ENCODE measurements at places on chromosomes 2 and 18.

DNA sequence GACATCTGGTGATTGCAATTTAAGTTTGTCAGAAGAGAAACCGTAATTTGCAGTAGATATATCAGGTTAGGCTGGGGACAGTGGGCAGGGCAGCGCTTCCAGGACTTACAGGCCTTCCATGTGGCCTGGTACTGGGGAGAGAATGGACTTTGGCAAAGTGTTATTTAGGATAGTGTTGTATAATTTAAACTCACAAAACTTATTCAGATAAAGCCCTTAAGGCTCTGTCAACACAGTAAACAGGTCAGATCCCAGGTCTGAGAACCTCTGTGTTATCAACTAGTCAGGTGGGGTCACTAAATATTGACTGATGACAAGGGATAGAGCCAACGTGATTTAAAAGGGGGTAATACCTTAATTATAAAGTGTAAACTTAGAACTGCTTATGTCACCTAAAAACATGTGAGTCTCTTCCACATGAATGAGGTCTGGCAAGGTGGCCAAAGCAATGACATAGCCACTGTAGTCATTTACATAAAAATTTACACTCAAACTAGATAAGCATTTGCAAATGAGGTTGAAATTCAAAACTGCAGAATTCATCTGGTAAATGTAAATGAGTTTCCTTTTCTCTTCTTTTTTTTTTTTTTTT lies 80.2 kb upstream of the DNMT3A start:
- no peak for DNase-seq

GRCh38 chr2:175755656-175756386 lies 246.2 kb downstream of the LNPK start:
- DNase-seq: no peak

DNA sequence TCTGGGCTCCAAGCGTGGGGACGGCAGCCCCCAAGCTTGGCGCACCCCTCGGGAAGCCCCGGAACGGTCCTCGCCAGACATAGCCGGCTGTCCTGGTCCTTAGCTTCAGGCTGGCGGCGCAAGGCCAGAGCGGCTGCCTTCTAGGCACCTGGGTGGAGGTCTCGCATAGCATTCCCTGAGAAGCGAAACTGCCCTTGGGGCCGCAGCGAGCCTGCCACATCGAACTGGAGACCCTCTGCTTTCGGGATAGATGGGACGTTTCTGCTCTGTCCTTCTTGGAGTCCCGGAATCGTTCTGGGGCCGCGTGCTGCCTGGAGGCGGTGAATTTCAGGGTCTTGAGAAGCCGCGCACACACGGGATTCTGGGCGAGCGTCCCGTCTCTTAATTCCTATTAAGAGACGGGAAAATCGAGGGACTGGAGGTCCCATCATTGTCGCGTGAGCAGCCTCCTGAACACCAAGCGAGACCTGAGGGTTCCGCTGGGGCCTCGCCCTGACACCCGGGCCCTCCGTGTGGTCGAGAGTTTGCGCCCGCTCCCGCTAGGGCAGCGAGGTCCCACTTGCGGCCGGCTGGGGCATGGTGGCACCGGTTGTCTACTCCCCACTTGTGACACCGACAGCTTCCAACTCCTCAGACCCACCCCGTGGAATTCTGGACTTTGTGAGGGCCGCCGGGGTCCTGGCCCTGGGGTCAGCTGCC lies 9.7 kb upstream of the EN1 start:
- no peak for DNase-seq

DNA sequence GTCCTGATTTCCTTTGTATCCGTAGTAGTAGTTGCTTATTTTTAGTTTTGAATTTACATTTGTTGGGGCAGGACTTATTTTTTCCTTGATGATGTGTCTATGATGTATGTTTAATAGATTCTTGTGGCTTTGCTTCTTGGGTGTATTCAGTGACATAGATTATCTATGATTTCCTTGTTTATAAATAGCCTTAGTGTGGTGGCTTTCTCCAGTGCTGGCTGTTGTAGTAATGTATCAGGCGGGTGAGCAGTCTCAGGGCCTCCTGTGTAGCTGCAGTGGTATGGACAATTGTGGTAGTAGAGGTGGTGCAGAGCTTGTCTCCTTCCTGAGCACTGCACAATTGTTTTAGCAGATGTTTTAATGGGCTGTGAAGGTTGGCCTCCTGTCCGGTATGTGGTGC lies 60.5 kb downstream of the SMCHD1 start:
- DNase-seq: no peak

DNA sequence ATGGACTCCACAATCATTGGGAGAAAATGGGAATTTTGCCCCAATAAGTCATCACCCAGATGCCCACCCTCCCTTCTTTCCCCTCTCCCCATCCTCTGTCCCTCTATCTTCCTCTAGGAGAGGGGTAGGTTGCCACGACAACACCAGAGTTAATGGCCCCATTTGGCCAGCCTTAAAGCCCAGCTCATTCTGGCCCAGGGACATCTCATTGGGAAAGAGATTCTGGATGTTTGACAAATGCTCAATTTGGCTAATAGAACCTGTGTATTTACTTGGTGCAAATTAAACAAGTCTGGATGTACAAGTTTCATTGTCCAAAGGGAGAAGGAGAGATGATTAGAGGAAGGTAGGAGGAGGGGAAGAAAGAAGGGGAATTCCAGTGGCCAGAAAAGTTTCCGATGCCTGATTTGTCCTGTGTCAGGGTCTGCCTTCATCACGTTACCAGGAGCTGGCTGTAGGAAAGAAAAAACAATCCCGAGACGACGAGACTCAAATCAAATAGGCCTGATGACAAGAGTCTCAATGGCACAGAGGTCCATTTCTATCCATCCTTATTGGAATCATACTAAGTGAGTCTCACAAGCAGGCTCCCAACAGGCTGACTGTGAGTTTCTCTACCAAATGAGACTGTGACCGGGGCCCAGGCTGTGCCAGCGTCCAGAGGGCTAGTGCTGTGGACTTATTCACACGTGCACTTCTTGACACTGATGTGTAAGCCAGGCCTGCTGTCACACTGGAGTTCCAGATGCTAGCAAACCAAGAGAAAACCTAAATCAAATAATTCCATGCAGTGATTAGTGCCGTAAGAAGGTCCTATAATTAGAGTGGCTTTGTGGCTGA lies 265.2 kb upstream of the APCDD1 start:
- no peak for DNase-seq

DNA sequence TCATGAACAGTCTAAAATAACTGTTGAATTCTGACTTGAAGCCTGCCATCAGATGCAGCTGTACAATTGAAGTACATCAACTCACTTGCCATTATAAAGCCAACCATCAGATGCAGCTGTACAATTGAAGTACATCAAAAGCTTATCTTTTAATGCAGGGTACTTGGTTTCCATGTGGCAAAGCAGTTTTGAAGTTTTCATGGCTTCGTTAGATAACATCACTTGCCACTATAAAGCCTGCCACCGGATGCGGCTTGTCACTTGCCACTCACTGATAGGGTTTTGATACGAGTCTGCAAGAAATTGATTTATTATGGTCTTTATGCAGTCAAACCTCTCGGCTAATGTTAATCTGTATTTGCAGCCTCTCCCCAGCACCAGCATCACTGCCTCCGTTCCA lies 1605.8 kb downstream of the SUCLG1 start:
- no peak for DNase-seq

- peak; percentile 6 for DNase-seq
Measured at GRCh38 chr2:69559442-69560146, 83.9 kb downstream of the AAK1 start.

DNA sequence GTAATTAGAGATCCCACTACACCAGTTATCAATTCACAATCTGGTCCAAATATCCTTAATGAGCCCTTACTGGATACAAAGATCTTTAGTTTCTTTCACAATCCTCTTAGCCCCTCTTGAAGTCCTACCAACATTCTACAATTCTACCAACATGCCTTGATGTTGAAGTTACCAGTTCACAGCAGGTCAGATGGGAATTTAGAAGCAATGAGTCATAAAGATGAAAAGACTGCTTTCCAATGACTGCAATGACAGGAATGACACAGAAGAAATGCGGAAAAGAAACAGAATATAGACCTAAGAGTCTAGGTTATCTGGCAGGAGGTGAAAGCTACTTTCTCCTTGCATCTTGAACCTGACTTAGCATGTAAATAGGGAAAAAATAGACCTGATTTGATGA lies 24.5 kb downstream of the RTTN start:
- DNase-seq: no peak

DNA sequence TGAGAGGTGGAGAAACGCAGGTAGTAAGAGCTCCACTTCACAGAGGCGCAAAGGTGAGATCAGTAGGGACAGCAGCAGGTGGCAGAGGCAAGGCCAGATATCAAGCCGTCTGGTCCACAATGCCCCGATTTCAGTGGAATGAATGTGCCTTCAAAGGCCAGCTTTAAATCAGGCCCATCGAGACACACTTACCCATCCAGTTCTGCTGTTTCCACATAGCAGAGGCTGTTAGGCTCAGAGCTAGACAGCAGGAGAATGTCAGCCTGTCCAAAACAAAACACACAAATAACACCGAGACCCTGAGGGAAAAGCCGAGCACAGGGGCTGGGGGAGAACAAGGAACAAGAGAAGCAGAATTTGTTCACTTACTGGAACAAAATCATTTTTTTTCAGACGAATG lies 75.8 kb upstream of the NARS1 start:
- no peak for DNase-seq

DNA sequence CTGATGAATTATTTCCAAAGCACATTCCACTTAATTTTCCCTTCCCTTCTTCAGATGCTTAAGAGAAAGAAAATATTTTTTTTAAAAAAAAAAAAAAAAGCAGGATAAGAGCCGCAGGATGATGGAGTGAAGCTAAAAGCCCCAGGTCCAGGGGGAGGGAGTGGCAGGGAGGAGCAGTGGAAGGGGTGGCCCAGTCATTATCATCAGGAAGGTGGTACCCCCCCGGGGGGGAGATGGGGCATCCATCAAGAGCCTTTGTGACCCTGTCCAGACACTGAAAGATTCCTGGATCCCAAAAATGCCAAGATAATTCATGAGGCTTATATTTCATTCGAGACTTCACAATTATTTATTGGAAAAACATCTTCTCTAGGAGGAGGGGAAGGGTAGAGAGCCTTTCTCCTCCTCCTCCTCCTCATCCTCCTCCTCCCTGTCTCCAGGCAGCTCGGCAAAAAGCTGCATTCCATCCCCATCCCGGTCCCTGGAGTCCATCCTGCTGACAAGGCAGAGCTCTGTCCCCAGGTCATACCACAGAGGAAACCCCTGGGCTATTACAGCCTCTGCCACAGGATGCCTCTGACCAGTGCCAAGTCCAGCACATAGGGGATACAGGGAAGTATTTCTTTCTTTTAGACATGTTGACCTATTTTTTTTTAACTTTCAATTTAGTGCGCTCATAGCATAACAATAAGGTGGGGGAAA lies 125.3 kb downstream of the TWIST2 start:
- DNase-seq: no peak

DNA sequence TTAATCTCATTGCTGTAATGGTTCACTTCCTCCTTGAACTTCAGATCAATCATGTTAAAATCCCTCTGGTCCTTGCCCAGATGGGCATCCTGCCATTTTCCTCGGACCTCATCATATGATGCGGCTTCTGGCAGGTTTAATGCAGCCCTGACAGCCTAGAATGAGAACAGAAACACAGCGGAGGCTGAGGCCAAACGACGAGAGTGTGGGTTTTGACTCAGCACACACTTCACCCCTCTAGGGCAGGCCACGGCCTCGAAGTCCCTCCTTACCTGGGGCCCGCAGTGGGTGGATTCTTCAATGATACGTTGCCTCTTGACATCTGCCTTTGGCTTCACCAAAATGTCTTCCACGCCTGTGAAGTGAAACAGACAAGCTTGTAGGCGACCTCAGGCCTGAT lies 56.8 kb downstream of the POLR1A start:
- no peak for DNase-seq

GRCh38 chr2:154556146-154556545 lies 142.3 kb upstream of the KCNJ3 start:
- no peak for DNase-seq

- no peak for DNase-seq
Measured at GRCh38 chr2:37825586-37825985, 99.5 kb upstream of the RMDN2 start.

GRCh38 chr2:150280231-150280630 lies 207.2 kb downstream of the RND3 start:
- DNase-seq: no peak

- no peak for DNase-seq
Measured at GRCh38 chr2:197994751-197995150, 190.4 kb downstream of the PLCL1 start.

GRCh38 chr18:47172476-47172875 lies 3.7 kb downstream of the IER3IP1 start:
- no peak for DNase-seq

- no peak for DNase-seq
Measured at GRCh38 chr2:237864940-237865622, 5.7 kb downstream of the RAMP1 start.

DNA sequence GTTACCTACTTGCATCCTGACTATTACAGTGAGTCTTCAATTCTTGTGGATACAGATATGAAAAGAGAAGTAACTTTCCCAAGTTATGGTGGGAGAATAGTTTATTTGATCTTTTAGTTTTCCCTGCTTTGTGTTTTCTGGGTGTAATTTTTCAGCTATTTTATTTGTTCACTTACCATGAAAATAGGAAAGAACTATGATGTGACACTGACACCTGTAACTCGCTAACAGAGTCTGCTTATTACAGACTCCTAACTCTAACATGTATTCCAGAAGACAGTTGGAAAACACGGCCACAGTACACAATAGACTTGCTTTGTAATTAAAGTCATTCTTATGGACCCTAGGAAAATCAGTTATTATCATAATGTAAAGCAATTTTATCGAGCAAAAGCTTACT lies 323.2 kb downstream of the LRRTM1 start:
- DNase-seq: no peak

GRCh38 chr2:174874085-174874484 lies 109.8 kb upstream of the CHRNA1 start:
- DNase-seq: no peak

- DNase-seq: no peak
Measured at GRCh38 chr18:38884050-38884449, 1318.5 kb upstream of the CELF4 start.

GRCh38 chr18:9782073-9782857 lies 74.2 kb downstream of the RAB31 start:
- no peak for DNase-seq

DNA sequence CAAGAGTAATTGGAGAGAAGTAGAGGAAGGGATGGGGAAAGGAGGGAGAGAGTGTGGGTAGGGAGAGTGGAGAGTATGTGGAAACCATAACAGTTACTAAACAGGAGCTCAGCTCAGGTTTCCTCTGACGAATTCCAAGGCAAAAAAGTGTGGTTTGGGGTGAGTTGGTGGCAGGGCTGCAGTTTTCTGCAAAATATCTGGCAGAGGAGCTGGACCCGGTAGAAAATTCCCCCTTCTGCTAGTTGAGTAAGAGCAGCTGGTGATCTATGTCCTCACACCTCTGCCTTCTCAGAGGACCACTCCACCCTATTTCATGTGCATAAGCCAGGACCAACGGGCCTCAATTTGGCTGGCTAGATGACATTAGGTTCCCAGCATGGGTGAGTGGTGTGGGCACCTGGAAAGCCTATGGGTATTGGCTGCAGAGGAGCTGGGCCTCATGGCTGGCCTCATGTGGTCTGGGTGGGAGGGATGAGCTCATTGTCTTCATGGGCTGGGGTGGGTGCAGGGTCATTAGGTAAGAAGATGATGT lies 13.2 kb downstream of the NRP2 start:
- no peak for DNase-seq

Data from NCI-H1105 (cell line).